Right renal pelvis (tissue), 4 donors: ENCODE measurements at places on chromosomes 1 and 21.
A peak's percentile ranks its signal among the peaks of the same experiment; 100 is the strongest.

DNA sequence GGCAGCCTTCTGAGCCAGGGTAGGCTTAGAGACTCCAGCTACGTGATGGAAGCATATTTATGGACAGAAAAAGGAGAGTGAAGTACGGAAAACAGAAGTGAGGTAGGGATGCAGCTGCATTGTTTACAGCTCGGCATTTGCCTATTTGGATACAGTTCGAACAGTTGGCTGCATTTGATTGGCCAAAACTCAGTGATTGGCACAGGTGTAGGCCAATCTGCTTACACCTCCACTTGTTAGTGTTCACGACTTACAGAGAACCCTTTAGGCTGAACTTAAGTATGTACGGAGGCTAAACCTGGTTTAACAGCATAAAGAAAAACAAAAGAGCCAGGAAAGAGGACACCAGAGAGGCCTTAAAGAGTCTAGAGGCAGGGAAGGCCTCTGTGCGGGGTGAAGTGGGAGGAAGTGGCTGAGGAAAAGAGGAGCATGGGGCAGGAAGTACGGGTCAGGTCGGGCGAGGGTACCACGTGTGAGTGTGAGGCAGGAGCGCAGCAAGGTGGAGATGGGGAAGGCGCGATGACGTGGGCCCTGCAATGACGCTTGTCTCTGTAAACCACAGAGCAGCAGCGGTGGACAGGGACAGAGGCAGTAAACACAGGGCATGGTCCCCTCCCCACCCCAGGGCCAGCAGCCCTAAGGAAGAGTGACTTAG is 32.0 kb downstream of the RSPH1 start:
- DNase-seq = no peak

DNA sequence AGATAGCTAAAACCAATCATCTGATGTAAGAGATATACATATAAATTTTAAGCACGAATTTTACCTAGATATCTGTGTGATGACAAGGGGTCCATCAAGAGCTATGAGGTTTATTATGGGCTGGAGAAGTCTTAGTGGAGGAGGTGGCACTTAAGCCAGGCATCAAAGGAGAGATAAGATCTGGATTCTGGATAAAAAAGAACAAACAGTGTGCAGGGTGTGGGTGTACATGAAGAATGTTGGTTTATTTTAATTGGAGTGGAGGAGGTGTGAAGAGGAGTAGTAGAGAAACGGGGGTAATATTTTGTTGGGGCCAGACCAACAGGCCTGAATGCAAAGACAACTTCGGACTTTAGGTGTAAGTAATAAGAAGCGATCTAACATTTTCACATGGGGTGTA is 80.6 kb downstream of the TM2D1 start:
- no peak for DNase-seq

- DNase-seq = peak; percentile 49
These were observed 7.0 kb upstream of the IGSF21 start for GRCh38 chr1:18100491-18101063.

- DNase-seq = no peak
These were observed 141.4 kb downstream of the DAB1 start for GRCh38 chr1:57282411-57282810.

GRCh38 chr1:198623752-198624647 is 14.8 kb upstream of the PTPRC start:
- DNase-seq = no peak

GRCh38 chr1:201288007-201288406 is 4.7 kb downstream of the PKP1 start:
- no peak for DNase-seq

DNA sequence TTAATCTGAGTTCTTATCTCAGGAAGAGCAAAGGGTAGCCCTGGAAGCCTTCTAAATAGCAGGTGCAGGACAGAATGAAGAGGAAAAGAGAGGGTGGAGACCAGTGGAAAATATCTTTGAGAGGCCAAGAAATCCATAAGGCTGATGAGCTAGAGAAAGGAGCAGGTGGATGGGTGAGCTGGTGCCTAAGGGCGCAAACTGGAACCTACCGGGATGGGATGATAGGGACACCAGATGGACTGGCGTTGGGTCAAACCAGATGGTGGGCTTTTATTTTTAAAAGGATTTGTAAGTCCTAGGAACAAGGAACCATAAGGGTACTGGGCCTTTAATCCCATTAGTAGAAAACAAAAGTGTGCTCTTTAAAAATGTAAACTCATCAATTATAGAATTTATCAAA is 59.7 kb downstream of the RGL1 start:
- no peak for DNase-seq

- no peak for DNase-seq
These were observed 369.9 kb upstream of the LRRC7 start for GRCh38 chr1:69197816-69198215.

GRCh38 chr1:198529414-198529813 is 11.1 kb downstream of the ATP6V1G3 start:
- no peak for DNase-seq

- no peak for DNase-seq
These were observed 42.3 kb upstream of the SYT14 start for GRCh38 chr1:209895709-209896108.

DNA sequence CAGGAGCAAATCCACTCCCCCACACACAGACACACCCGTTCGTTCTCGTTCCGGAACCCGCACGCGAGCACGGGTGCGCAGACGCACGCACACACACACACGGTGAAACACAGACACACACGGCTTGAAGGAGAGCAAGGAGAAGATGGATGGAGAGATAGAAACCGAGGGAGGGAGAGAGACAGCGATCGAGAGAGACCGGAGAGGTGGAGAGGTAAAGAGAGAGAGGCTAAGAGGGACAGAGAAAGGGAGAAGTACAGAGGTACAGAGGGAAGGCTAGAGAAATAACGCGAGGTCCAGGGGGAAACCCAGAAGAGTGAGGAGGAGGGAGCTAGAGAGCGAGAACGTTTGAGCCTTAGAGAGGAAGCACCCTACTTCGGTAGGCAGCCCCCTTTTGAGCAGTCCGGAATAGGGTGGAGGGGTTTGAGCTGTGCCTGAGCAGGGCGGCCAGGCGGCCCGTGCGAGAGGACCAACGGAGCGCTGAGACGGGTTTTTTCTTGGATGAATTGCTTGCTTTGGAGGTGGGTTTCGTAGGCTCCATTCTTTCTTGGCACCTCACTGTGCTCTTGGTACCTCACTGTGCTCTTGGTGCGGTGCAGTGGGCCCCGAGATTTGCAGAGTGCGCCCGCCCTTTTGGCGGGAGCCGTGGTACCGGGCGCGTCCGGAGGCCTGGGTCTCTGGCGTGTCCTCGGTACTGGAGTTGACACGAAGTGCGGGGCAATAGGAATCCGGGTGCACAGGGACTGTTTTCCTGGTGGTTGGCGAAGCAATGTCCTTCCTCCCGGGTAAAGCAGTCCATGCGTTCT is 88.4 kb upstream of the RHOU start:
- no peak for DNase-seq

- no peak for DNase-seq
These were observed 102.5 kb downstream of the GPR52 start for GRCh38 chr1:174550296-174550695.

DNA sequence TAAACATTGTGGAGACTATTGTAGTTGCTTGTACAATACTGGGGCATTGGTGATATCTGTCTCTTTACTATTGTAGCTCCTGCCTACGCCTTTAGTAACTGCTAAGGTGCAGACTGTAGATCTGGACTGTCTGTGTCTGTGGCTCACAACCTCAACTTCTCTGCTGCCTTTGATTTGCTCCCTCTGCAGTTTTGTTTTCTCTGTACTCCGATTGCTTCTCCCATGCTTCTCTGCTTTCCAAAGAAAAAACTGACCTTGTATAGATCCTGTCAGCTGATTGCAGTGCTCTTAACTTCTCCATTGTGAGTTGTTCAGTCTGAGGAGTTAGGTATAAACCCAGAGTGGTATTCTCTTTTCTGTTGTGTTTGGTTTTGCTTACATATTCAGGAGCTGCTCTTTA is 15.3 kb downstream of the MAGI3 start:
- DNase-seq = no peak

- no peak for DNase-seq
These were observed 288.2 kb upstream of the VAMP3 start for GRCh38 chr1:7482772-7483495.

- no peak for DNase-seq
These were observed 152.4 kb downstream of the GALNT2 start for GRCh38 chr1:230219174-230220067.

DNA sequence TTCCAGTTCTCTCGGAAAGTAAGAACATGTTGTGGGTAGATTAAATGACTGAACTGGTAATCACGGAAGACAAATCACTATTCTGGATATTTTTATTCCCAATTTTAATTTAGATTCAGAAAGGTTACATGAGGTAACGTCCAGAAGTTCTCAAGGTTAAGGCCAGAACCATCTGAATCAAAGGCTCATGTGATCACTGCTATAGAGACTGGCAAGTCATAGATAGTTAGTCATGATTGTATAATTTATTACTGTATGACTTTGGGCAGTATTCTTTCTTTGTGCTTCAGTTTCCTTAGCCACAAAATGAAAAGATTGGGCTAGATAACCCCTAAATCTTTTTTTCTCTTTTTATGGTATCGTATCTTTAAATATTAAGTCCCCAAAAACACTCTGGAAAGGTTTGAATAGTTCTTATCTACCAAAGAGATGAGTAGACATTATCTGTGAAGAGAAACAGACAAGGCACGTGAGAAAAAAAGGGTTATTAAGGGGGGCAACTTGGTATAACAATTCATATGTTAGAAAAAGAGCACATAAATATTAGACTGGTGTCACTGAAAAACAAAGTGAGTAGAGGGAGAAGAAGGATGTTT is 241.0 kb downstream of the PTPRC start:
- DNase-seq = no peak

GRCh38 chr1:25797939-25798338 is 2.1 kb upstream of the SELENON start:
- no peak for DNase-seq

DNA sequence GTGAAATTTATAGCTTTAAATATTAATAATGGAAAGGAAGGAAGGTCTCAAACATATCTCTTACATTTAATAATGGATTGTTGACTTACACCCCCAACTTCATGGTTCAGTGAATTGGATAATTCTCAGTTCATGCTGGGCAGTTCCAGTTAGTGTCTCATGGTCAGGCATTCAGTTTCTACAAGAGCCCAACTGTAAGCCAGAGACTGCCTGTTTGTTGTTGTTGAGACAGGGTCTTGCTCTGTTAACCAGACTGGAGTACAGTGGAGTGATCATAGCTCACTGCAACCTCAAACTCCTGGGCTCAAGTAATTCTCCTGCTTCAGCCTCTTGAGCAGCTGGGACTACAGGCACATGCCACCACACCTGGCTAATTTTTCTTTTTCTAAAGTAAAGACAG is 5.0 kb upstream of the DMAP1 start:
- DNase-seq = no peak

- DNase-seq = no peak
These were observed 719.8 kb upstream of the ADGRL4 start for GRCh38 chr1:79726321-79726720.

DNA sequence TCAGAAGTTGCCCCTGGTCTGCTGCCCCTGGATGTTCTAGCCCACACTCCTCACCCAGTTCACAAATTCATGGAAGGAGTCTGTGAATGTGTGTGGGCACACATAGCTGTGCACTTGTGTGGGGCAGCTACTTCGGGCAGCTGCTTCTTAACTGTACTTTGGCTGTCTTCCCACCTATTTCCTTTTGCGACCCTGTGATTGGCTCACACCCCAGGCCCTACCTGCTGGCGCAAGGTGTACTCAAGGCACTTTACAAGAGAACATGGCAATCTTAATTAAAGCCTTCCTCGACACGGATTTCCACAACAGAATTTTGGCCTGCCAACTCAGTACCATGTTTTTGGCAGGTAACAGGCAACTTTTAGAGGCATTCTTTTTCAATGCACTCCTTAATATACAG is 86.5 kb upstream of the CTTNBP2NL start:
- DNase-seq = no peak

GRCh38 chr1:20787840-20788795 is 1.0 kb upstream of the HP1BP3 start:
- no peak for DNase-seq

DNA sequence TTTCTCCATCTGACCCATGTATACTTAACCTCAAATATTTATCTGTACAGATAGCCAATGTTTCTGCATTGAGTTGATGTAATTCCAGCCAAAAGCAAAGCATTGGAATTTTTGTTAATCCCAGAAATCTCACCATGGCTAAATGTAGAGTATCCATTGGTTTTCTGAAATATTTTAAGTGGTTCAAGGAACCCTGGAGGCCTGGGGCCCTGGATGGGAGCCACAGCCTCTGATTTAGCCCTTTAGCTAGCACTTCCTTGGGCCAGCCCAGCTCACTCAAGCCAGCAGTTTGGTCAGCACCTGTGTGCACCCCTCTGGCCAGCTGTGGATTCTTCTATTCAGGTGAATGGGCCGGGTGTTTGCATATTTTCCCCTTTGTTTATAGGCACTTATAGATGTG is 18.8 kb upstream of the EPS8L3 start:
- no peak for DNase-seq

GRCh38 chr1:63756839-63757238 is 17.0 kb upstream of the ROR1 start:
- no peak for DNase-seq

DNA sequence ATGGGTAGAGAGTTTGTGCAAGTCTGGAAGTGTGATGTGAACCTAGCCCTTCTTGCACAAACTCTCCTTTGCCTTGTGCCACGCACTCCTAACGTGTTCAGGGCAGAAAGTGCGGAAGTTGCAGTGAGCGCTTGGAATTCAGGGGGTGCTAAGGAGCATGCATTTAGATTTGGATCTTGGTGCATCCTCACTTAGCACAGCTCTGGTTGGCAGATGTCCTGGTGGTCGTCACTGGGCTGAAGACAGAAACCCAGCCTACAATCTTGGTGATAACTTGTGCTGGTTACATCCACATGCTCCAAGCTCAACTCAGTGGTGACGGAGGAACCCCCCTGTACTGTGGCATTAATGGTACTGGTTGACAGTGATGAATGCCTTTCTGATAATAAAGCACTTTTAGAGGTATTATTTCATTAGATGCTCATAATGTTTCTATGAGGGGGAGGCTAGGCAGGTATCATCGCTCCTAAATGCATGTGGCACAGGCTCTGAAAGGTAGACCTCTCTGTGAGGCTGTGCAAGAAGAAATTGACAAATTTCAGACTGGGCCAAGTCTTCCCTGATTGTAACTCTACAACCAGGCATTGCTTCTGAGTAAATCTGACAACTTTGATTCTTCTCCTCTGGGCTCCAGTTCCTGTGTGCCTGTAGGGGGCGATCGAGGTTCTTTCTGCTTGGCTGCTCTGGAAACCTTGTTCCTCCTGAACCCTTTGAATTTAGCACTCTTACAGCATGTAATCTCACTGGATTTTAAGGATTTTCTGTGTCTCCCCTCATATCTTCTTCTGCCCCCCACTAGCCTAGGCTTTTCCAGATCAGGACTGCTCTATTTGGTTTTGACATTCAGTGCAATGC is 40.6 kb downstream of the MAPKAPK2 start:
- DNase-seq = no peak

GRCh38 chr1:27003745-27004470 is 8.7 kb downstream of the TENT5B start:
- no peak for DNase-seq

GRCh38 chr1:3426956-3427535 is 27.4 kb upstream of the ARHGEF16 start:
- DNase-seq = no peak

GRCh38 chr1:180221462-180221861 is 8.6 kb upstream of the LHX4 start:
- no peak for DNase-seq

GRCh38 chr21:21973806-21974205 is 975.6 kb downstream of the NCAM2 start:
- DNase-seq = no peak
